ENCODE measurements at places on chromosomes 6 and 20. TPM values are rescaled to one million over a fixed set of nuclear protein-coding genes. Genes with fewer than 3 reads are reported as not detected.

GGTLC1 gene
- not detected for polyA plus RNA-seq

NPEPL1 gene
- 59.1 TPM for polyA plus RNA-seq

SLC2A10 gene
- polyA plus RNA-seq: 12.0 TPM

MICB gene
- 1.6 TPM for polyA plus RNA-seq

FKBP5 gene
- 236 TPM for polyA plus RNA-seq

TTBK1 gene
- polyA plus RNA-seq: 0.20 TPM

SPTLC3 gene
- 3.1 TPM for polyA plus RNA-seq

DNA sequence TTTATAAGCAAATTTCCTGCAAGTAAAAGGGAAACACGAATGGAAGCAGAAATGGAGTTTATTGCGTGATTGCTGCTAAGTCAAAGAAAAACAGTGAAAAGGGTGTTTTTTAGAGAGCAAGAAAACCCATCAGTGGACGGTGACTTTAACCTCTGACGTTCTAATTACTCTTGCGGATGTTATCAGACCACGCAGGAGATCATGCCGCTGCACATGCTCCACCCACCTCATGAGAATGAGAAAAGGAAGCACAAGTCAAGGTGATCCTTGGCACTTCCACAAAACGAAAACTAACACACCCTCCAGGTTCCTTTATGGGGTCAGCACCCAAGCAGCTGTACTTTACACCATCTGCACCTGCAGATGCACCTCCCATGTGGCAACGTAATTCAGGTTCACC is 45.0 kb downstream of the LYRM4 start:
- no peak for DNase-seq

GRCh38 chr6:32271429-32271828 is 47.6 kb upstream of the NOTCH4 start:
- DNase-seq: no peak

Measured in urinary bladder (tissue), 4 donors.